Kidney (tissue), 22 donors: ENCODE measurements at places on chromosomes 2 and 18. TPM values are rescaled to one million over a fixed set of nuclear protein-coding genes. Genes with fewer than 3 reads are reported as not detected.

Gene PARD3B
- total RNA-seq, result 29.6 TPM

GRCh38 chr2:24857746-24858145 lies 62.3 kb downstream of the ADCY3 start:
- no peak for DNase-seq
- no peaks in the 10 kb centered on the region for H3K27me3 ChIP-seq
- H3K4me1 ChIP-seq, result peaks cover 6% of the 10 kb centered on the region
- no peaks in the 10 kb centered on the region for H3K36me3 ChIP-seq
- H3K27ac ChIP-seq, result no peak overlapping the region
- H3K4me3 ChIP-seq, result no peak overlapping the region

- no peak for DNase-seq
- no peaks in the 10 kb centered on the region for H3K36me3 ChIP-seq
- H3K27me3 ChIP-seq, result no peaks in the 10 kb centered on the region
- no peaks in the 10 kb centered on the region for H3K4me1 ChIP-seq
- H3K27ac ChIP-seq, result no peak overlapping the region
Measured at GRCh38 chr2:147588191-147588590, 256.6 kb upstream of the ACVR2A start.

Gene KIF5C
- 3.6 TPM for total RNA-seq

Gene INPP1
- total RNA-seq, result 27.2 TPM

- H3K27me3 ChIP-seq, result no peaks in the 10 kb centered on the region
- DNase-seq, result no peak
- H3K36me3 ChIP-seq, result no peaks in the 10 kb centered on the region
- peak overlapping the region; percentile 38 for H3K27ac ChIP-seq
- H3K4me3 ChIP-seq, result no peak overlapping the region
- H3K4me1 ChIP-seq, result no peaks in the 10 kb centered on the region
Measured at GRCh38 chr2:54438271-54438670, 17.9 kb upstream of the SPTBN1 start.

Gene BOK
- 28.8 TPM for total RNA-seq

DNA sequence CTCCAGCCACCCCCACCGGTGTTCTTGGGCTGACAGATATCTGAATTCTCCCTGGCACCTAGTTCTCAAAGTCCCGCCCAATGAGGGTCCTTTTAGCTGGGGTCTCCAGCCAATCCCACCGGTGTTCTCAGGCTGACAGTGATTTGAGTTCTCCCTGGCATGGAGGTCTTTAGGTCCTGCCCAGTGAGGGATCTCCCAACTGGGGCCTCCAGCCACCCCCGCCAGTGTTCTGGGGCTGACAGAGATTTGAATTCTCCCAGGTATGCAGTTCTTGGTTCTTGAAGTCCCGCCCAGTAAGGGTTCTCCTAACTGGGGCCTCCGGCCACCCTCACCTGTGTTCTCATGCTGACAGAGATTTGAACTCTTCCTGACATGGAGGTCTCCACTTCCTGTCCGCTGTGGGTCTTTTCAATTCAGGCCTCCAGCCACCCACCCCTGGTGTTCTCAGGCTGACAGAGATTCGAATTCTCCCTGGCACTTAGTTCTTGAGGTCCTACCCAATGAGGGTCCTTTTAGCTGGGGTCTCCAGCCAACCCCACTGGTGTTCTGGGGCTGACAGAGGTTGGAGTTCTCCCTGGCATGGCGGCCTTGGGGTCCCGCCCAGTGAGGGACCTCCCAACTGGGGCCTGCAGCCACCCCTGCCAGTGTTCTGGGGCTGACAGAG lies 154.6 kb downstream of the ANKRD36 start:
- peak; percentile 0 for DNase-seq
- H3K27ac ChIP-seq, result no peak overlapping the region
- no peak overlapping the region for H3K4me3 ChIP-seq
- no peaks in the 10 kb centered on the region for H3K27me3 ChIP-seq
- no peaks in the 10 kb centered on the region for H3K36me3 ChIP-seq
- no peaks in the 10 kb centered on the region for H3K4me1 ChIP-seq

DNA sequence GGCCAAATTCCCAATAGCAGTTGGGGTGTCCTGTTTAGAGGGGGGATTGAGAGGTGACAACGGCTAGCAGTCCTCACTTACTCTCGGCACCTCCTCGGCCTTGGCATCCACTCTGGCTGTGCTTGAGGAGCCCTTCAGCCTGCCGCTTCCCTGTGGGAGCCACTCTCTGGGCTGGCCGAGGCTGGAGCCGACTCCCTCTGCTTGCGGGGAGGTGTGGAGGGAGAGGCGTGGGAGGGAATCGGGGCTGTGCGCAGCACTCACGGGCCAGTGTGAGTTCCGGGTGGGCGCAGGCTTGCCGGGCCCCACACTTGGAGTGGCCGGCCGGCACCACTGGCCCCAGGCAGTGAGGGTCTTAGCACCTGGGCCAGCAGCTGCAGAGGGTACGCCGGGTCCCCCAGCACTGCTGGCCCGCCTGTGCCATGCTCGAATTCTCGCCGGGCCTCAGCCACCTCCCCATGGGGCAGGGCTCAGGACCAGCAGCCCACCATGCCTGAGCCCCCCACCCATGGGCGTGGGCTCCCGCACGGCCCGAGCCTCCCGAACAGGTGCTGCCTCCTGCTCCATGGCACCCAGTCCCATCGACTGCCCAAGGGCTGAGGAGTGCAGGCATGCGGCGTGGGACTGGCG lies 705.9 kb upstream of the ZNF804A start:
- no peak overlapping the region for H3K27ac ChIP-seq
- H3K4me1 ChIP-seq, result no peaks in the 10 kb centered on the region
- H3K4me3 ChIP-seq, result no peak overlapping the region

GRCh38 chr2:171008550-171009205 lies 79.6 kb downstream of the GORASP2 start:
- no peaks in the 10 kb centered on the region for H3K4me1 ChIP-seq
- H3K36me3 ChIP-seq, result peaks cover 8% of the 10 kb centered on the region
- no peak overlapping the region for H3K4me3 ChIP-seq
- H3K27me3 ChIP-seq, result no peaks in the 10 kb centered on the region
- H3K27ac ChIP-seq, result no peak overlapping the region

DNA sequence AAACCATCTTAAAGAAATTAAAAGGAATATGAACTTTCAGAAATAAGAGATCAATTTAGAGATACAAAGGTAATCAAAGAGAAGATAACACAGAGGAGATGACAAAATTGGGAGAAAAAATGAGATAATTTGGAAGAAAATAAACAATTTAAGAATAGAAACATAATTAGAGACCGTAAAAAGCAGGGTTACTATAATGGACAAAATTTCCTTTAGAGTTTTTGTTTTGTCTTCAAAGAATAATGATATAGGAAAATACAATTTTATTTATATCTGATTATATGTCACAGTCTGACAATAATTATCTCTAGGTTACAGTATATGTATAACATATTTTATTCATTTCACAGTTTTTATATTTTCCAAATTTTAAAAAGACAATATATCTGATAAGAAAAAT lies 716.4 kb upstream of the ZNF804A start:
- no peak overlapping the region for H3K4me3 ChIP-seq
- no peaks in the 10 kb centered on the region for H3K27me3 ChIP-seq

Gene LOXL3
- 9.7 TPM for total RNA-seq

Gene HOXD11
- 15.9 TPM for total RNA-seq

- H3K36me3 ChIP-seq, result no peaks in the 10 kb centered on the region
- H3K4me1 ChIP-seq, result no peaks in the 10 kb centered on the region
- no peak overlapping the region for H3K27ac ChIP-seq
- H3K27me3 ChIP-seq, result no peaks in the 10 kb centered on the region
- H3K4me3 ChIP-seq, result no peak overlapping the region
- no peak for DNase-seq
Measured at GRCh38 chr2:191927991-191928390, 81.1 kb upstream of the CAVIN2 start.
